ENCODE measurements at places on chromosomes 7 and 10.

GRCh38 chr10:7389346-7389745 is 21.5 kb downstream of the SFMBT2 start:
- no peak for DNase-seq

DNA sequence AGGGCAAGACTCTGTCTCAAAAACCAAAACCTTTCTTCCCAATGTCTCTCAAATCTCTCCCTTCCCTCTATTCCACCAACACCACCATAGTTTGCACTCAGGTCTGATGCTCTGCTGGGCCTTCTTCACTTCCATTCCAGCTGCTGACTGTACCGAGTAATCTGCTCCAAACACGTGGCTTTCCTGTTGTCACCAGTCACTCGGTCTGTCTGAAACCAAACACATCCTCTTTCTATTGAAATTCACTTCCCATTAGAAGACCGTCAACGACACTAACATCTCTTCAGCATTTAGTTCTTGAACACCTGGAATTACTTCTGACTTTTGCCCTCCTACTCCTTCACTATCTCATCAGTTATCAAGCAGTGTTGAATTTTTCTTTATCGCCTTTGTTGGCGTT is 4.7 kb upstream of the NRF1 start:
- no peak for DNase-seq

DNA sequence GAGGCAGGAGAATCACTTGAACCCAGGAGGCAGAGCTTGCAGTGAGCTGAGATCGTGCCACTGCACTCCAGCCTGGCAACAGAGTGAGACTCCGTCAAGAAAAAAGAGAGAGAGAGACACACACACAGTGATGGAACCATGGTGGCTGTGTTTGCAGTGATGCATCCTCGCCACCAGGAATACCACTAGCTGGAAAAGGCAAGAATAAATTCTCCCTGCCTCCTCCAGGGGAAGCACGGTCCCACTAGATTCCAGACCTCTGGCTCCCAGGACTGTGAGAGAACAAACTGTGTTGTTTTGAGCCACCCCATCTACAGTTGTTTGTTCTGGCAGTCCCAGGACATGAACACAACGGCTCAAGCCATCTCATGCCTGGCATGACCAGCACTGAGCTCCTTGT is 320.3 kb upstream of the FOXK1 start:
- DNase-seq = no peak

GRCh38 chr10:59126261-59126660 is 50.2 kb upstream of the PHYHIPL start:
- no peak for DNase-seq

GRCh38 chr7:100720279-100720670 is at the start of gene EPO:
EPO (plus strand) TSS chr7:100720468; CDS start chr7:100720981, 513 bp downstream.
- no peak for DNase-seq

DNA sequence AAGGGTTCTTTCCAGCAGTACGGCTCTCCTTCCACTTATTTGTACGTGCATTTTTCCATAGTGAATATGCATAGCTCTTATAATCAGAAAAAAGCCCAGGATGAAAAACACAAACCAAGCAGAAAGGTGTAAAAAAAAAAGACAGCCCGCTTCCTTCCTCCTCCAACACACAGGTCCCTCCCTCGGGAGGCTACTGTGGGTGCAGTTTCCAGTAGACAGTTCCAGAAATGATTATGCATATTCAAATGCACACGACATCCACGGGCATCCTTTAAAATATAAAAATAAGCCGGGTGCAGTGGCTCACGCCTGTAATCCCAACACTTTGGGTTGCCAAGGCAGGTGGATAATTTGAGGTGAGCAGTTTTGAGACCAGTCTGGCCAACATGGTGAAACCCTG is 59.9 kb downstream of the TNRC18 start:
- no peak for DNase-seq

- no peak for DNase-seq
Observed at GRCh38 chr10:131886237-131886636, 14.6 kb upstream of the PPP2R2D start.

DNA sequence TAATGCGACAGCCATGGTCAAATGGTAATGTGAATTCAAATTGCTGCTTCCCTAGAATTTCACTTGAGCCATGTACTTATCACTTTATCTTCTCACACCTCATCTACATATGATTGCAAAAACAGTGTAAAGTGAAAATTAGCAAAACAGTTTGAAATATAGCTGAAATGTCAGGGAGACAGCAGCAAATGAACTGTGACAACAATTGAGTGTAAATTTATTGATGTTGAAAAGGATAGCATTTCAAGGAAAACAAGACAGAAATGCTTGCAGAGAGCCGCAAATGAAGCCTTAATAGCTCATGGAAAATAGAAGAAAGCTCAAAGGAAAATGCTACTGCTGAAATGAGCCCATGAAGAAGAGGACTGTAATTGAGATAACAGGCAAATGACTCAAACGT is 516.2 kb upstream of the POT1 start:
- no peak for DNase-seq

- DNase-seq = no peak
Observed at GRCh38 chr10:14692344-14693076, 82.2 kb downstream of the FAM107B start.

- DNase-seq = no peak
Observed at GRCh38 chr7:72386118-72386517, 26.0 kb downstream of the CALN1 start.

DNA sequence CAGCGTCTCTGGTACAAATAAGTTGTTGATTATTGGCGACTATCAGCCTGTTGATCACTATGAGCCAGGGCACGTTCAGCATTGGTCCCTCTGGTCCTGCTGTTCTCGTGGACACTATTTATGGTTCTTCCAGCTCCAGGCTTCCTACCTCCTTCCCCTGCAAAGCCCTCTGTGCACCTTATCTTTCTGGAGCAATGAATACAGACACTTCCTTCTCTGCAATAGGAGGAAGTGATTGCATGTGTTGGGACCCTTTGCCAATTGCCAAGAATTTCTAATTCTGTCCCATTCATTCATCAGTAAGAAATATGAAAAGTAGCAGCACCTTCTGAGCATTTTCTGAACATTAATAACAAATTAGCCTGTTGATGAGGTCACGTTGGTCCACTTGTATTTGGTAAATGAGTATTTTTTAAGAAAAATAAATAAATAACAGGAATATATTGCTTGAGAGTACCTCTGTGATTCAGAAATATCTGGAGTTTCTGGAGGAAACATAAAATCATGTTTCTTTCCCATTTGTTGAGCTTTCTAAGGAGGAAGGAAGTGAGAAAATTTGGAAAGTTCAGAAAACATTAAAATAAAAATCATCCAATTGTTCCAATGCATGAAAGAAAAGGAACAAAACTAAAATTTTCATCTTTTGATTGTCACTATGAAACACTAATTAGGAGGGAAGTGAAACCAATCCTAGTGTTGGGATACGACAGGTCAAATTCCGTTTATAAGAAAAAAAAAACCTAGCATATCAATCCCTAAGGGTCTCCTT is 259.1 kb upstream of the KLF6 start:
- no peak for DNase-seq

DNA sequence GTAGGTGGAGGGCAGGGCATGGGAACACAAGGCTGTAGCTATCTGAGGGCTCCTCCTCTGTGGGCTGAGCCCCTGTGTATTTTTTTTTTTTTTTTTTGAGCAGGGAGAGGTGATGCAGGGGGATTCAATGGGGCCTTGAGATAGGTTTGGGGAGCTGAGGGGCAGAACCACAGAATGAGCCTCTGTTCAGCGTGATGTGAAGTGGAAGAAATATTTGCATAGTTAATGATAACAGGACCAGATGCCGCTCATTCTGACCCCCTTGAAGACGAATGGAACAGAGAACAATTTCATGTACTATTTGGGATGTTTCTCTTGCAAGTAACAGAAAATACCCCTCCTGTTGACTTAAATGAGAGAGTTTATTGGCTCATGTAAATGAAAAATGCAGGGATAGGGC is 69.7 kb upstream of the EMX2 start:
- no peak for DNase-seq

DNA sequence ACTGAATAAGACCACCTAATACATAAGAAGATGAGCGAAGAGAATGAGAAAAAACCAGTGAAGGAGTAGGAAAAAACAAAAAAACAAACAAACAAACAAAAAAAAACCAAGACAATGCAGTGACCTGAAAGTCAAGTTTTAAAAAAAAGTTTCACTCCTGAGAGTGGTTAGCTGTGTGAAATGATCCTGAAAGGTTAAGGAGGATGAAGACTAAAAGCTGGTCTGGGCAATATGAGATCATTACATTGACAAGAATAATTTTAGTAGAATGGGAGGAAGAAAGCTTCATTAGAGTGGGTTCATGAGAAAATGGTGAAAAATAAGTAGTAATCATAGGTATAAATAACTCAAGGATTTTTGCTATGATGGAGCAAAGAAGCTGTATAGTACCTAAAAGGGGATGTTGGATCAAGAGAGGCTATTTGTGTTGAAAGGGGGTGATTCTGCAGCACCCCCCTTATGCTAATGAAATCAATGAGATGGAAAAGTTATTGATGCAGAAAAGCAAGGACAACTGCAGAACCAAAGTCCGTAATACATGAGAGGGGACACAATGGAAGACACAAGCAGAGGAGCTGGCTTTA is 80.2 kb downstream of the KMT2C start:
- no peak for DNase-seq

DNA sequence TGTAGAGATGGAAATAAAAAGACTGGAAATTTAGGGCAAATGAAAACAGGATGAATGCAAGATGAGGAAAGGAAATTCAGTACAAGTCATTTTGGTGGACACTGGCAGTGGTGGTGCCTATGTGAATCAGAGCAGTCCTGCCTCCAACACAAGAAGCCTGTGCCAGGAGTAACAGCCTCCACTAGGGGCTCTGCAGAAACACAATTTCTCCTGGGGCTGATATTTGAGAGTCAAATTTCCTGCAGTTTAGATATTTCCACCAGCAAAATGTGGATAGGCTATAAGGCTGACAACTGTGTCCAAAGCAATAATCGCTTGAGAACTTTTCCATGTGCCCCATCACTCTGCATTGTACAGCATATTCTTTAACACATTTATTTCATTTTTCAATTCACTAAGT is 4.7 kb upstream of the PLXDC2 start:
- peak; percentile 37 for DNase-seq

- no peak for DNase-seq
Observed at GRCh38 chr7:135206941-135207391, 4.4 kb downstream of the WDR91 start.

GRCh38 chr10:16586358-16587138 is 64.9 kb upstream of the C1QL3 start:
- DNase-seq = no peak

DNA sequence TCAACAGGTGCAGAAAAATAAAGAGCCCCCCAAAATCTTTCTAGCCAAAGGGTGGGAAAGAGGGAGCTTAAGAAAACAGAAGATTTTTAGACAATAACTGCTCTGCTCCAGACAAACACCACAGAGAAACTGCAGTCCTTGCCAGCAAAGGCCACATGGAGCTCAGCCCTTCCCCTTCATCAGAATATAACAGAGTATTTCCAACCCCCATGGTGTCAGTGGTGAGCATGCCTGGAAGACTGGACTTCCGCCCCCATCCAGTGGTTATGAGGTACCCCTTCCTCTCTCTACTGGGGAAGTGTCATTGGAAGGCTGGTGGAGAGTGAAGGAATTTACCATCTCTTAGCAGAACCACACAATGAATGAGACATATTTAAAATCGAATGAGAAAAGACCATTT is 1007.3 kb upstream of the CELF2 start:
- DNase-seq = no peak

GRCh38 chr10:118901380-118901779 is 128.1 kb upstream of the NANOS1 start:
- DNase-seq = no peak
